ENCODE measurements at places on chromosomes 2 and 18. TPM values are rescaled to one million over a fixed set of nuclear protein-coding genes. Genes with fewer than 3 reads are reported as not detected.

Gene SLC16A14
- total RNA-seq, result 0.29 TPM

Gene EVA1A
- not detected for total RNA-seq

Gene SCG2
- not detected for total RNA-seq

Gene PTPRM
- not detected for total RNA-seq

Gene ZFP36L2
- total RNA-seq, result 10.6 TPM

Gene ICOS
- total RNA-seq, result not detected

Gene CYP1B1
- total RNA-seq, result not detected

Gene IER3IP1
- total RNA-seq, result 32.2 TPM

Gene TMEM163
- total RNA-seq, result 4.7 TPM

Gene ZFAND2B
- 28.0 TPM for total RNA-seq

Gene C2orf66
- total RNA-seq, result not detected

Gene SLC11A1
- 1.9 TPM for total RNA-seq

Gene TFCP2L1
- not detected for total RNA-seq

Gene RESP18
- total RNA-seq, result not detected

Gene CFAP221
- total RNA-seq, result 0.72 TPM

Gene LAMA3
- total RNA-seq, result not detected

Gene RBKS
- 1.6 TPM for total RNA-seq

Gene SERPINB10
- total RNA-seq, result not detected
